ENCODE measurements at places on chromosomes 1 and 21.
A peak's percentile ranks its signal among the peaks of the same experiment; 100 is the strongest.

DNA sequence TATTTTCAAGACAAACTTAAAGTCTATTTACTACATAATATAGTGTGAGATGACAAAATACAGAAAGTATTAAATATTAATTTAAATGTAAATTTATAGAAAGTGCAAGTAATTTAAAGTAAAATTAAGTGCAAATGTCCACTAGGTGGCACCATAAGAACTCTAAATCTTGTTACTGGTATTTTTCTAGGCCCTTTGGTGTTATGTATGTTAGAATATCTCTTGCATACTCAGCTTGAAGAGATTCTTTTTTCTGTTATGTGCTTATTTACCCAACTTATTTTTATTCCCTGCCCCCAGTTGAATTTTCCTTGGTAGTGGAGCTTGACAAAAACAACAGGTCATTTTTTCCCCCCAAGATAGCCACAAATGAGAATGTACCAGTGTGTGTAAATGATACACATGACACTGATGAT lies 71.5 kb downstream of the RPS6KC1 start:
- peak; percentile 69 for DNase-seq

GRCh38 chr1:37469386-37469785 lies 5.0 kb upstream of the ZC3H12A start:
- no peak for DNase-seq

GRCh38 chr1:16927256-16927655 lies 5.5 kb downstream of the CROCC start:
- DNase-seq: no peak

DNA sequence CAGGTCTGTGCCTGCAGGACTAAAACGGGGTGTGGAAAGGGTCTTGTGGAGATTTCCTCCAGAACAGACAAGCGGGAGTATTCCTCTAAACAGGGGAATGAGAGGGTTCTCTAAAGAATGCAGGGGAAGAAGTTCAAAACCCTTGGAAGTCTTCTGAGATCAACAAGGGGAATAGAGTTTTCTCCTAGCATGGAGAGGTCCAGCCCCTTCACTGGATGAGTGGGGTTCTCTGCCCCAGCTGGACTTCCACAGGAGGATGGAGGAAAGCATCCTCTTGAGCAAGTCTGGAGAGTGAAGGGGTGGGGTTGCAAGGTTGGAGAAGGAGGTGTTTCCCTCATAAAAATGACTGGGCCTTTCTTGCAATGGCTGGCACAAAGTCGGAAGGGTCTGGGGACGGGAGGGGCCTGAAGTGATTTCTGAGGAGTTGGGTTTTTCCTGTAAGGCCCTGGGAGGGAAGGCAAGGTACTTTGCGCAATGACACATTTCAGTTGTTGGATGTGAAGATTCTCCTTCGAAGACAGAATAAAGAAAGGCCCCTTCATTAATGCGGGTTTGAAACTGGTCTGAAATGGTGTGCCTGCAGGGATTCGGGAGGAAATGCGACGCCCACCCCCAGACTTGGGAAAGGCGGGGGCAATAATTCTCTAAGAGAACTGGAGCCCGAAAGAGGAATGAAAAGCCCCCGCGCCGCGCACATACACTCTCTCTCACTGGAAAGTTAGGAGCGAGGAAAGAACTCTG lies 884 bp downstream of the SPATA6 start:
- no peak for DNase-seq

- DNase-seq: peak; percentile 36
Observed at GRCh38 chr1:239587066-239587465, 200.7 kb downstream of the CHRM3 start.

DNA sequence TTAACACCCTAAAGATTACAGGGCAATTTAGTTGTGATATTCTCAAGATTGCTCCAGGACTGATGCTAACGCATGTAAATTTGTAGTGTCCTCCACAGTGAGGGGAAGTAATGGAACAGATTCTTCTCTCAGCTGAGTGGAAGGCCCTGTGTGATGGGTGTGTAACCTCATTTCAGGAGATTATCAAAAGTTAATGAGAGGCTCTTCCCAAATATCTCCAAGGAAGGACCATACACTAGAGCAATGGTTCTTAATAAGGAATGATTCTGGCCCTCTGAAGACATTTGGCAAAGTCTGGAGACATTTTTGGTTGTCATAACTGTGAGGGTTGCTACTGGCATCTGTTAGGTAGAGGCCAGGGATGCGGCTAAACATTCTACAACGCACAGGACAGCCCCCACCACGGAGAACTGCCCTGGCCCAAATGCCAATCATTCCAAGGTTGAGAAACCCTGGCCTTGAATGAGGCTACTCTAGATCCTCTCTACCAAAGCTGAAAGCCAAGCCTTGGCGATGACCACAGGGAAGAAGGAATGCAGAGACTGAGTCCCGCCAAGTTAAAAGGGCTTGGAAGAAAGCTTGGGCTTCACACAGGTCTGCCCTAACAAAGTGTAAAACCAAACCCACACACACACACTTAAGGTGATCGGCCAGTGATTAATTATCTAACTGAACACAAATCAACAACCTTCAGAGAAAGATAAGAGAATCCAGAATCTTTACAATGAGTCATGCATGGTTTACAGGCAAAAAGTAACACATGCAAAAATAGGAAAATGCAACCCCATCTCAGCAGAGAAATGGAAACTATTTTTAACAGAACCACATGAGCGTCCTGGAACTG lies 135.8 kb downstream of the SYF2 start:
- no peak for DNase-seq

DNA sequence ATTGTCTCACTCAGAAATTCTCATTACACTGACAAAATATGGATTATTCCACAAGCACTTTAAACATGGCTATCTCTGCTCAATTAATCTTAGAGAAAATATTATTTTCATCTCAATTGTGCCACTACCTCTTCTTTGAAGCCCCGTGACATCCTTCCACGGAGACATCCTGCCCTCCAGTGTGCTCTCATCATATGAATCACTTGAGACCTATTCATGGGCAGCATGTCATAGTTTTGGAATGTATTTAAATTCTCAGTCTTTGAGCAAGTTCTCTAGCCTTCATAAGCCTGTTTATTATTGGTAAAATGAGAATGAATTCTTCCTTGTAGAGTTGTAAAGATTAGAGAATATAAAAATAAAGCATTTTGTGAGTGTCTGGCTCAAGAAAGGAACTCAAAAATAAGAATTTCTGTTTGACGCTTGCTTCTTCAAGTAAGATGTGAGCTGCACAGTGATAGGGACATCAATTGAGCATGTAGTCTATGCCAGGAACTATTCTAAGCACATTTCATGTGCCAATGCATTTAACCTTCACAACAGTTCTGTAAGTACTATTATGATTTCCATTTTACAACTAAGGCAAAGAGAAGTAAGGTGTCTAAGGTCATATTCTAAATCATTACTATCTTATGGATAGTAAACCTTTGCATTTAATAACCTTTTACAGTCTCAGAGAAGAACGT lies 557.4 kb upstream of the ZRANB2 start:
- DNase-seq: no peak

DNA sequence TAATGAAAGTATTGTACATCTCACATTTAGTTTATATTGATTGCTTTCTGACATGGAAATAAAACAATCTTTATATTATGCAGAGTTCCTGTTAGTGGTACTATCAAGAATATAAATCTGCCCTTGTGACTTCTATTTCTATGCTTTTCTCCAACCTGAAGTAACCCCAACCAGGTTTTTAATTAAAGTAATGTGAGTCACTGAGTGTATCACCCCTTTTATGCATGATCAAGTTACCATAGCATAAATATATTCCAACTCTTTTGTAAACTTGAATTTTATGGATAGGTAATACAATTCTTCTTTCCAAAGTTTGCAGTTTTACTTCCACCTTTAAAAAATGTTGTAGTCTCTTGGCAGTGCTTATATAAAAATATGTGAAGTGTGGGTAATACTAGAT lies 532.3 kb downstream of the USP25 start:
- DNase-seq: no peak

DNA sequence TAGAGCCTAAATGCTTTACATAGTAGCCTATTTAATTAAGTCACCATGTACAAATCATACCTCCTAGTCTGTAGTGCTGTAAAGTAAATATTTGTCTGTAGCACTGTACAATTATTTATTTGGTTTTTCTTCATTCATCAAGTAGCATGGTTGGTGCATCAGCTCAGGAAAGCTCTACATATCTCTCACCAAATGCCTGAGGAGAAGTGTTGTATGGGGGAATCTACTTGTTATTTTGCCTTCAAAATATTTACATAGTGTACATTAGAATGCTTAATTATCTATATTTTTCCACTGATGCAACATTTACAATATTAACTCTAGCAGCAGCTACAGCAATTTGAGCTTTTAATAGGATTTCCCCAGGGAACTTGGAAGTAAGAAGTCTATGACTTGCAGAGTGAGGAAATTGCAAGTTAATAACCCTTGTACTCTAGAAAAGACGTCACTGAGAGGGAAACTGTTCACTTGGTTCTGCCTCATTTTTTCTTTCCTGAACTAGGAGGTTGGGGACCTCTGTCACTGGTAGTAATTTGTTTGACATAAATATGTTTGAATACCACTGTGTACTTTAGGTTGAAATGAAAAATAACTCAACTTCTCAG lies 207.4 kb downstream of the PDE4B start:
- DNase-seq: no peak

- DNase-seq: no peak
Observed at GRCh38 chr1:235841938-235842545, 24.7 kb downstream of the LYST start.

- DNase-seq: no peak
Observed at GRCh38 chr21:45456584-45457160, 51.7 kb downstream of the COL18A1 start.

GRCh38 chr1:116919802-116920201 lies 10.1 kb downstream of the PTGFRN start:
- DNase-seq: no peak

GRCh38 chr1:5500541-5500940 lies 491.7 kb downstream of the NPHP4 start:
- no peak for DNase-seq

DNA sequence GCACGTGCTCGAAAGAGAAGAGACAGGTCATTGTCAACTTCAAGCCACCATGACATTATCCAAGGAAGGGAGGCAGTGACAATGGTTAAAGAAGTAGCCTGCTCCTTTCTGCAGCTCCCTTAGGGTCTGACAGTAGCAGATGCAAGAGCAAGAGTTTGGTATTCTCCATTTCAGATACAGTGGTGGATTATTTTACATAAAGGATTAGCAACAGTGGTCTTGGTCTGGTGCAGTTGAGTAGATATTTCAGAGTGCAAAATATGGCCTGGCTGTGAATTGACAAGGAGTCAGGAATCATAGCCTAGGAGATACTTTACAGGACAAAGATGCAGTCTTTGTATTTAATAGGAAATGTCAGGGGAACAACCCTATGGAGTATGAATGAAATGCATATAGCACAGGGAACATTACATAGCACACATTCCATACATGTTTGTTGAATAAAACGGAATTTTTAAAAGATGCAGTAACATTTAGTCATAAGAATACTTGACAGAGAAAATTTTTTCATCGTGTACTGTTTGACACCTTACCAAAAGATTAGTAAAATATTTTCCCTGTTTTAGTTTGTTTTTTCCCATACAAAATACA lies 41.8 kb downstream of the CHRM3 start:
- DNase-seq: no peak

GRCh38 chr1:229368347-229368746 lies 25.5 kb upstream of the CCSAP start:
- no peak for DNase-seq

- no peak for DNase-seq
Observed at GRCh38 chr1:37250371-37250770, 216.1 kb upstream of the GRIK3 start.

GRCh38 chr1:110671361-110671760 lies 3.4 kb downstream of the KCNA3 start:
- no peak for DNase-seq

GRCh38 chr1:204443260-204443619 lies 31.6 kb upstream of the PPP1R15B start:
- DNase-seq: no peak

DNA sequence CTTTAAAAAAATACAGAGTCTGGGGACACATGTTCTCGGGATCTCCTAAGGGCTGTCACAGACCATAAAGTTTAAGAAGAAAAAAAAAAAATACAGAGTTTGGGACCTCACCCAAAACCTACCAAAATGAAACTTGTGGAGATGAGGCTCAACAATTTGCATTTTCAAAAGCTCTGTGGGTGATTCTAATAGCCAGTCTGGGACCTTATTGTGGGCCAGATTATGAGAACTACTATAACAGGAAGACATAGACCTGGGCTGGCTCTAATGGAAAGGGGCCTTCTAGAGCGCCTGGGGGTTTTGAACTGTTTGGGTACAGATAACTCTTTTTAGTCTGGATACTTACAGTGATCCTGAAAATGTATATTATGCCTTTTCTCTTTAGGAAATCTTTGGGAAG lies 69.1 kb downstream of the LAMC1 start:
- no peak for DNase-seq

DNA sequence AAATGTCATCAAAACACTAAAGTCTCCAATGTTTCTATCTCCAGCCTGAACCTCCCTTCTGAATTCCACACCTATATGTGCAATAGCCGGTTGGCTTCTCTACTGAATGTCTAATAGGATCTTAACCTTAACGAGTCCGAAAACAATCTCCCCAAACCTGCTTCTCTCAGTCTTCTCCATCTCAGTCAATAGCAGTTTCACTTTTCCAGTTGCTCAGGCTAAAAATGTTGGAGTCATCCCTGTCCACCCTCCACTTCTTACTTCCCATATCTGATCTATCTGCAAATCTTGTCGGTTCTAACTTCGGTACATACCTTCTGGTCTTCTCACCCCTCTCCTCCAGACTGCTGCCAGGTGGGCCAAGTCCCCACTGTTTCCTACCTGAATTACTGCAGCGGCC lies 25.5 kb upstream of the CITED4 start:
- DNase-seq: no peak

GRCh38 chr1:16064536-16065268 lies 8.7 kb downstream of the FAM131C start:
- no peak for DNase-seq

DNA sequence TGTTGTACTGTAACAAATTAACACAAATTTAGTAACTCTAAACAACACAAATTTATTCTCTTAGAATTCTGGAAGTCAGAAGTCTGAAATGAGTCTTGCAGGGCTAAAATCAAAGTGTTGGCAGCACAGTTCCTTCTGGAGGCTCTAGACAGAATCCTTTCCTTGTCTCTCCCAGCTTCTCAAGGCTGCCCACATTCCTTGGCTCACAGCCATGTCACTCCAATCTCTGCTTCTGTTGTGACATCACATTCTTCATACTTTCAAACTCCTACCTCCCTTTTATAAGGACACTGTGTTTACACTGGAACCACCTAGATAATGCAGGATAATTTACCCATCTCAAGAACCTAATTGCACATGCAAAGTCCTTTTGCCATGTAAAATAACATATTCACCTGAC lies 225.0 kb upstream of the PRMT6 start:
- no peak for DNase-seq

- DNase-seq: no peak
Observed at GRCh38 chr1:67713057-67713846, 28.3 kb downstream of the GADD45A start.

DNA sequence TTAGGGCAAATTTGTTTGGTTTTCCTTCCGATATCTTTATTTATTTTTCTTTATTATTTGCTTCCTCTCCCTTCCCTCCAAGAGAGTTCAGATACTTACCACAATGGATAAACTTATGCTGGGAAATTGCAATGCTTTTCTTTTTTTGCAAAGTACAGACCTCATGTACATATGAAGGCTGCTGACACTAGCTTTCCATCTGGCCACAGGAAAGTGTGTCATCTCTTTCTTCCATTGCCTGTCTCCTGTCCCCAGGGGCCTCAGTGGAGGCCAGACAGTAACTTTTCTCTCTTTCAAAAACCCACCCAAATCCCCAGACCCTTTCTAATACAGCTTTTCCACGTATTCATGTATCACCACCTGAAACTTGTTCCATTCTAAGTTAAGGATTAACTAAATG lies 73.9 kb downstream of the ST6GALNAC3 start:
- no peak for DNase-seq

GRCh38 chr1:52059321-52059720 lies 3.2 kb downstream of the BTF3L4 start:
- DNase-seq: no peak
